ENCODE measurements at places on chromosomes 4 and X.
A peak's percentile ranks its signal among the peaks of the same experiment; 100 is the strongest.

- DNase-seq: no peak
These were observed 414.0 kb upstream of the HS3ST1 start for GRCh38 chr4:11842620-11843263.

- DNase-seq: no peak
These were observed 143.2 kb downstream of the KIT start for GRCh38 chr4:54800831-54801530.

GRCh38 chr4:53366301-53366716, 448 bp upstream of the SCFD2 start:
- no peak for DNase-seq

- no peak for DNase-seq
These were observed 21.5 kb downstream of the RELL1 start for GRCh38 chr4:37664696-37665095.

DNA sequence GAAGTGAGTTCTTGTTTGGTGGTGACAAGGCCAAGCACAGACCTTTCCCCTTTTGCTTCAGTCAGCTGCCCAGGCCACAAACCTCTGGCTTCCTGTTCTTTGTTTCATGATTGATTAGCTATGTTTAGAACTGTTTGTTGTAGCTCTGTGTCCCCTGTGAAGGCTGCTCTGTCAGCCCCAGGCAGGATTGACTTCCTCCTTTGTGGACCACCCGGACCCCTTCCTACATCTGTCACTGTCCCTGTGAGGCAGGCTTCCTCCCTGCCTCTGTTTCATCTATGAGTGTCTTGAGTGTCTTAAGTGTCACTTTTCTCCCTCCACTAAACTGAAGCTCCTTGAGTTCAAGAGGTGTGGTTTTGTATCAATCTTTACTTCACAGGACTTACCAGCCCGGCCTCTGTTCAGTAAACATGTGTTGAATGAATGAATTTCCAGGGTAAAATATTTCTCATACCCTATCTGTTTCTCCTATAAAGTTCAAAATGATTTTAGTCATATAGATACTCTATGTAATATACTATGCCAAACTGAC, 83.5 kb downstream of the ZNF674 start:
- no peak for DNase-seq

GRCh38 chr4:95216636-95217035, 332.1 kb downstream of the UNC5C start:
- DNase-seq: no peak

DNA sequence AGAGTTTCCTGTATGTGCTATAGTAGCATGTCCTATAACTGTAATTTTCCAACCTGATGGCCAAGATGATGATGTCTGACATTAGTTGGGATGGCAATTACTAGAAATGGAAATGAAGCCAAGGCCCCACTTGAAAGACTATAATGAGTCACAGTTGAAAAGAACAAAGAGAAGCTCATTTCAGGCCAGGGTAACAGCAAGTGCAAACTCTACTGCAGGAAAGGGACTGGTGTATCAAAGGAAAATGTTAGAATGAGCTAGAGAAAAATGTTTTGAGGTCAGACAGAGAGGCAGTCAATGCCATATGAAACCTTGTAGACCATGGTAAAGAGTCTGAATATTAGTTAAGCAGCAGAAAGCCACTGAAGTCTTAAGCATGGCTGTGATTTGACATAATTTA, 146.2 kb upstream of the SH3RF1 start:
- no peak for DNase-seq

GRCh38 chr4:67131224-67131623, 414.1 kb downstream of the CENPC start:
- DNase-seq: no peak

DNA sequence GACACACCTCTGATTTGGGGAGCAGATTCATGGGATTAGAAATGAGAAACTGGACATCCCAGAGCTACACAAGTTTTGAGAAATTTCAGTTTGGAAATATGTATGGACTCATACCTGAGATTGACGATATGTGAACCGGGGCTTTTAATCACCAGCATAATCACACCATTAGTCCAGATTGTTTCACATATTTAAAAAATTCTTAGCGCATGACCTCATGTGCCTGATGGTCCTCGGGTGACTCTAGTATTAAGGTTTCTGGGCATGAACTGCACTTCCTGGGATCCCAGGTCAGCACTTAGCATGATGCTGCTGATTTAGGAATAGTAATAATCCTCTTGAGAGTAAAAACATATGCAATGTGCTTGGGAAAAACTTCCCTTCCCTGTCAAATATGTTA, 91.9 kb upstream of the BCOR start:
- DNase-seq: no peak

DNA sequence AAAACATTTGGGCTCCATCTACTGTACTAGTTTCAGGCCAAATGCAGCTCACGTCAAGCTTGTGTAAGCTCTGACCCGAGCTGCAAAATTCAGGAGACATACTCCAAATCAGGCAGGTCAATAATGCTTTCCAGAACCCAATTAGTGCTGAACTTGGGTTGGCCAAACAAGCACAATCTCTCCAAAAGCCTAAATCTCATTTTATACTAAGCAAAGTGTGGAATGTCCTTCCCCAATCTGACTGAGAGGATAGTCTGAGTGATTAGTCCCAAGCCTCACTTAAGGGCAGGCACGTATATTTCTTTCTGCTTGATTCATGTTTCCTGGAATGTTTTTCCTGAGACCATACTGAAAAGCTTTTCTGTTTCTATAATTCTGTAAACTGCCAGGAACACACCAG, 79.9 kb downstream of the NKX6-1 start:
- DNase-seq: no peak

- no peak for DNase-seq
These were observed 1126.9 kb downstream of the STPG2 start for GRCh38 chr4:97016186-97016907.

GRCh38 chrX:133869270-133869669, 116.1 kb downstream of the GPC3 start:
- DNase-seq: no peak

DNA sequence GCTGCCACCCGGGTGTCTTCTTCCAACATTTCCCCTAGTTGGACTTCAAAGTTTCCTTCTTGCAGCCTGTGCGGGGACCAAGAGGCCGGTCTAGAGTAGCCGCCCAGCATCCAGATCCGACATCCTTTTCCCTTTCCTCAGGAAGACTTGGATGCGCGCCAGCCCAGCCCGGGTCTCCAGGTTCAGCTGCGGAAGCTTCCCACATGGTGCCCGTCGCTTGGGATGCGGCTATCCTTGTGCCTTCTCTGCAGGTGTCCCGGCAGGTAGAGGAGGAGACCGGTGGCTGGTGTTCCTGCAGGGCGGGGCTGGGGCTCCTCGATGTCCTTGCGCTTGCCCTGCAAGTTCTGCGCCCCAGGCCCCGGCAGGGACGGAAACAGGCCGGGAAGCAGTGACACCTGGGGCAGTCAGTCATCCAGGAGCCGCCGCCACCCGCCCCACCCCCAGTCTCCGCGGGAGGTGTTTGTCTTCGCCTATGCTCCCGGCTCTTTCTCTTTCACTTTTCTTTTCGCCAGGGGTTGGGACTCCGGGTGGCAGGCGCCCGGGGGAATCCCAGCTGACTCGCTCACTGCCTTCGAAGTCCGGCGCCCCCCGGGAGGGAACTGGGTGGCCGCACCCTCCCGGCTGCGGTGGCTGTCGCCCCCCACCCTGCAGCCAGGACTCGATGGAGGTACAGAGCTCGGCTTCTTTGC, at the start of gene IL15:
Gene IL15 (plus strand): TSS at position 502 of the 689 bp plus-strand sequence. CDS start 82,882 bp downstream, outside the sequence.
- DNase-seq: peak; percentile 55

DNA sequence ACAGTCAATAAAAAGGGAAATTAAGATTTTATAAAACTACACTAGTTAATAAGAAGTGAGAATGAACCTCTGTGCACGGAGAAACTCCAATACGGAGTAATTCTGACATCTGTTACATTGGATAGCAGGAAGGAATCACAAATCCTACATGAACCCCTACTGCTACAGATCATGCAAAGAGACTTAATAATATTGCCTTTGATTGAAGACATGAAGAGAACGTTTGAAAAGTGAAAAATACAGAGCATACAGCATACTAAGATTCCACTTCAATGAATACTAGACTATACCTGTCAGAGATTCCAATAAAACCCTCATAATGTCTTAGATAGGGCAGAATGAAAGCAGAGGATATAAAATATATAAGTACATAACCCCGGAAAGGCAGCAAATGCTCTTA, 360.4 kb upstream of the GALNT7 start:
- DNase-seq: no peak

GRCh38 chr4:128161138-128161537, 100.0 kb downstream of the LARP1B start:
- no peak for DNase-seq

GRCh38 chrX:71198066-71198465, 25.0 kb upstream of the GJB1 start:
- DNase-seq: no peak

GRCh38 chr4:104772849-104773248, 278.2 kb upstream of the CXXC4 start:
- no peak for DNase-seq

DNA sequence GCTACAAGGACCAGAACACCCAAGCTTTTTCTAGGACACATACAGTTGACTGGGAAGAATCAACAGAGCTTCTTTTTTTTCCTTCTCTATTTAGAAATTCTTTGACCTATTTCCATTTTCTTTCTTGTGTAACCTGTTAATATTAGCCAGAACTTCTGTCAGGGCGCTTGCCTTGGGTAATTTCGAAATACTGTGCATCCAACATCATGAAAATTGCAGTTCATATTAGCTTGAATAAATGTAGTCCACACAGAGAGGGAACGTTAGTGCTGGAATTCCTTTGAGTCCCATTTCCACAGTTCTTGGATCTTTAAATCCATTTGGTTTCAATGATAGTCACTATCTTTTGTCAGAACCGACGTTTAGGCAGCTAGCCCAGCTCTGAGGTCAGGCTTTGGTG, 141.8 kb downstream of the MXRA5 start:
- DNase-seq: no peak

- no peak for DNase-seq
These were observed 53.3 kb downstream of the RFC1 start for GRCh38 chr4:39312816-39313215.

GRCh38 chr4:149214301-149214700, 601.3 kb downstream of the IQCM start:
- no peak for DNase-seq

DNA sequence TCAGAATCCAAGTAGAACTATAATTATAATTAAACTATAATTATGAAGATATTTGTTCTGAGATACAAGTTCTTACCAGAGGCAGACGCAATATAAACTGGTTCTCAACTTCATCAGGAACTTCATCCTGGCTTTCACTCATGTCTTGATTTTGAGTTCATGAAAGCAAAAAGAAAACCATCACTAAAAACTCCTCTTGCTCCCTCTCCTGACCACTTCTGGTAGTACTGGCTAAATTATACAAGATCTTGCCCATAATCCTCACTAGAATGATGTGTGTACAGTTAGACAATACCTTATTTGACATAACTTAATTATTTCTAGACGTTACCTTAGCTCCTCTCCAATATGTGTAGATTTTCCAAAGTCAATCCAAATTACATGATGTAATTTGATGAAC, 3.7 kb downstream of the TAF7L start:
- DNase-seq: no peak

GRCh38 chrX:4373791-4374190, 660.3 kb upstream of the PRKX start:
- DNase-seq: no peak

DNA sequence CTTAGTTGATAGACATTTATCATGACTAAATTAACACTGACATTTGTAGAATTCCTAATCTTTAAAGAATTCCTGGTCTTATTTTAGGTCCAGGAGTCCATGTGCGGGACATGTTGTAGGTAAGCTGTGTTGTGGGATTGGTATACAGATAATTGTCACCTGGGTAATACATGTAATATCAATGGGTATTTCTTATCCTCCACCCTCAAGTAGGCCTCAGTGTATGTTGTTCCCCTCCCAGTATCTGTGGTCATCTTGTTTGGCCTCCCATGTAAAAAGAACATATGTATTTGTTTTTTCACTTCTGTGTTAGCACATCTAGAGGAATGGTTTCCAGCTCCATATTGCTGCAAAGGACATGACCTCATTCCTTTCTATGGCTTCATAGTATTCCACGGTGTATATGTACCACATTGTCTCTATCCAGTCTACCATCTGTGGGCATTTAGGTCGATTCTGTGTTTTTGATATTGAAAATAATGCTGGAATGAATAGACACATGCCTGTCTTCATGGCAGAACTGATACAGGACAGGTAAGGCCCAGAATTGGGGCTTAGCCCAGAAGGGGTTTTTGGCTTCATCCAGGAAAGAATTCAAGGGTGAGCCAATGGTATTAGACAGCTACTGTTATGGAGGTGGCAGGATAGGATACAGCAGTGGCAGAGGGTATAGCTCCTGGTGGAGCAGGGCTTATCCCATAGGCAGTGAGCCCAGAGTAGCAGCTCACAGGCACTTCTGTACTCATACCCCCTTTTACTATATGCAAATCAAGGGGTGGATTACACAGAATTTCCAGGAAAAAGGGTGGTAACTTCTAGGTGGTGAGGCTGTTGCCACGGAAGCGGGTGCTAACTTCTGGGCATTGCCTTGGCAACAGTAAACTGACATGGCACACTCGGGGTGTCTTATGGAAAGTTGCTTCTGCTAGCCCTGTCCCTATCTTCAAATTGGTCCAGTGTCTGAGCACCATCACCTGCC, 66.1 kb upstream of the WDR1 start:
- DNase-seq: no peak

- DNase-seq: no peak
These were observed 10.7 kb upstream of the MTNR1A start for GRCh38 chr4:186566068-186566467.

- DNase-seq: no peak
These were observed 251.4 kb upstream of the DDX53 start for GRCh38 chrX:22748093-22748999.

DNA sequence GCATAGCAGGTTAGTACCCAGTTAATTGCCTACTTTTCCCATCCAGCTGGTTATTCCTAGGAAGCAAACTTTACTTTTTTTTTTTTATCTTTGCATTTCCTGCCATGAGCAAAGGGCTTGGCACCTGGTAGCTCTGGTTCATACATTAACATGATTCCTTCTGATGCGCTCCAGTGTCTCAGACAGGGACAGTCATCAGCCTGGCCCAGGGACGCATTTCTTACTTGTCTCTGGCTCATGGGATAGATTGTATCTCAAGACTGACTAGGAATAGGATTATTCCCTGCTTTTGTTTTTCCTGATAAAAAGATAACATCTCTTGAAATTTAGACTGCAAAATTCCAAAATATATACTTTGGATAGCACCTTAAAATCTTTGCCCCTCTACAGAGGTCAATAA, 571.5 kb upstream of the TENM3 start:
- DNase-seq: no peak

DNA sequence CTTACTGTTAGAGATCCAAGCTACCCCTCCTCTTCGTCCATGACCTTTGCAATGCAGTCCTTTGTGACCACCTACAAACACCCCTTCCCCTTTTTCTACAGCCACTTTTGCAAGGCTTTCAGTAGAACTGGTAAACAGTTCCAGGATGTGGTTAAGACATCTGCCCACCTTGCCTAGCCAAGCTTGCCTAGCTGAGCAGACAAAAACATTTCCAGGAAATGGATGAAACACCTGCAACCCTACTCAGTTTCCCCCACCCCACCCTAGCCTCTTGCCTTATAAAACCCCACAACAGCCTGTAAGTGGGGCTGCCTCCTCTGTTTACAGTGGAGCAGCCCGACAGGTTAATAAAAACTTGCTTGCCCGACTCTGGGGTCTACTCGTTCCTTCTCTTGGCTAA, 133.8 kb downstream of the ZC4H2 start:
- no peak for DNase-seq

GRCh38 chr4:27881705-27882104, 1021.1 kb downstream of the STIM2 start:
- no peak for DNase-seq

GRCh38 chr4:119597377-119597776, 31.2 kb downstream of the PDE5A start:
- DNase-seq: no peak

- DNase-seq: no peak
These were observed 153.3 kb downstream of the PRDM5 start for GRCh38 chr4:120769227-120769626.
